ENCODE measurements at places on chromosomes 16 and 17.
A peak's percentile ranks its signal among the peaks of the same experiment; 100 is the strongest.

DNA sequence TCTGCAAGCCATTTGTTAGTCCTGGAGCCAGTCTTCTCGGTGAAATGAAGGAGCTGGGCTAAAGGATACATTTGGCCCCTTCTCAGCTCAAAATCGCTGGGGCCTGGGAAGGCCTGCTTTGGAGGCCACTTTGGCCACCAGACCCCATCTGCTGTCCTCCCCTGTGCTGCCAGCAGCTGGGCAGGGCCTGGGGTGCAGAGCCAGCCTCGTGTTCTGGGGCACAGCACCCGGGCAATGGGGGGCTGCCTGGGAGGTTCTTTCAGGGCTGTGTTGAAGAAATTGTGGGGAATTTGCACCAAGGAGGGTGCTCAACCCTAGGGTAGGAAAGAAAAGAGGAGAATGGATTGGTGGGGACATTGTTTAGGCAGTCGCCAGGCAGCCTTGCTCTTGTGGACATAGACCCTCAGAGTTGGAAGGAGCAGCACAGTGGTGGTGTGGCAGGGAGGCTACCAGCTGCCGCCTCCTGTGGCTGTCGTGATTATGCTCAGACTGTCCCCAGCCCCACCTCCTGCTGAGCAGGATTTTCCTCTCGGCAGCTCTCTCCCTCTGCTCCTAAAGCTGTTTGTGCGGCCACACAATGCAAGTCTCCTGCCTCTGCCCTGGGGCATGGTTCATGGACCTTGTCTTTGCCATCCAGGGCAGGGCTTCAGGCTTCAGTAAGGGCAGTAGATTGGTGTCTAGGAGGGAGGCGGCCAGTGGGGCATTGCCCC lies 174.8 kb downstream of the NTN1 start:
- peak; percentile 44 for DNase-seq

DNA sequence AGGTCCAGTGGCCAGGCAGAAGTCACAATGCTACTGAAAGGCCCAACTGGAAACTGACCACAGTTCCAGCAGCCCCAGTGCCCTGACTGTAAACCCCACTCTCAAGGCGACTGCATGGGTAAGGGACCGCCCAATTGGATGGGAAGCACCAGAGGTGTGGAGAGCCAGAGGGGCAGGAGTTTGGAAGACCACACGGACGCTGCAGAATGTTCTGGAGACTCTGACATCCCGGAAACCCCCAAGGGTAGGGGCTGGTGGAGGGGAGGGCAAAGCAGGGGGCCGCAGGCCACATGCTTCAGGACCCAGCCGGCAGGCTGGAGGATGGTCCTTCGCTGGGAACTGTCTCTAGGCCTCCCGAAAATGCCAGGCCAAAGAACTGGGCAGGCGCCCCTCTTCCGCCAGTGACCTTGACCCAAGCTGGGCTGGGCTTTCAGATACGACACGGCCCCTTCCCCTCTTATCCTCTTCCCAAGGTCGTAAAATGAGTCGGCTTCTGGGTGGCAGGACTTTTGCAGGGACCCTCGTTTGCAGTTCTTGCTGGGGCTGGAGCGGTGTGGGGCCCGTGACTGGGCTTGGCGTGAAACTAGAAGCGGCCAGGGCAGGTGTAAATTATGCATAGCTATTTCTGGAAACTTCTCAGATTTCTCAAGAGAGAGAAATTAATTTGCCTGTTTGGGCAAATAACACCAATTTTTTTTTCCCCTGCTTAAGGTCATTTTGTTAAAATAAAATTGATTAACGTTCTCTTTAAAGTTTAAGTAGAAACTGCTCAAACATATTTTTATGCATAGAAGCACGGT lies 110.2 kb downstream of the C16orf78 start:
- no peak for DNase-seq

DNA sequence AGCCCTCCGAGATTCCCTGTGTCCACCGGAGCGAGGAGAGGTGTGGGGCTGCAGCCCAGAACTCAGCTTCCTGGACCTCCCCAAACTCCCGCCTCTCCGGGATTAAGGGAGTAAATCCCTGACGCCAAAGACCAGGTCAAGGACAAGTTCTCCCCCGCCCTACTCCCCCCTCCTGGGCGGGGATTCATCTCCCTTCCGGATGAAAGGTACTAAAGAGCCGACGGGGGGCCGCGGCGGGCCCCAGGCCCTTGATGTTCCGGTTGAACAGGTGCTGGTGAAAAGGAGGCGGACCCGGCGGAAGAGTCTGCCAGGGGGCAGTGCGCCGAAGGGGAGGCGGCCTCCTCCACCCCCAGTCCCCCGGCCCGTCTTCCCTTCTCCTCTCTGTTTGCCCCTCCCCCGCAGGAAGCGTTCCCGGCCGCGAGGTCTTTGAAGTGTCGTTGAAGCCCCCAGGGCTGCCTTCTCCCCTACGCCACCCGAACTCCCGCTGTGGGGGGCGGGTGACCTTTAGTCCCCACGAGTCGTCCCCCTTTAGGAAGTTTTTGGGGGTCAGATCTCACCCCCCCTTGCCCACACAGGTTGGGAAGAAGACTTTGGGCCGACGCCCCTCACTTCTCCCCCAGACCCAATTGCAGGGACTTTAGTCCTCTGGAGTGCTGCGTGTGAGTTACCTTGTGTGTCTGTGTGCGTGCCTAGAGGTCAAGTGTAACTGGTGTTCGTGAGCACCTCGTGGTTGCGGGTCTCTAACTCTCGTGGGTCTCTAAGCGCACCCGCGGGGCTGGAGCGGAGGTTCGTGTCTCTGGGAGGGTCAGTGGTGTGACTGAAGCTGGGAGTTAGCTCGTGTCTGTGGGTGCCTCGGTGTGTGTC lies 1.1 kb upstream of the MLLT6 start:
- peak; percentile 52 for DNase-seq

DNA sequence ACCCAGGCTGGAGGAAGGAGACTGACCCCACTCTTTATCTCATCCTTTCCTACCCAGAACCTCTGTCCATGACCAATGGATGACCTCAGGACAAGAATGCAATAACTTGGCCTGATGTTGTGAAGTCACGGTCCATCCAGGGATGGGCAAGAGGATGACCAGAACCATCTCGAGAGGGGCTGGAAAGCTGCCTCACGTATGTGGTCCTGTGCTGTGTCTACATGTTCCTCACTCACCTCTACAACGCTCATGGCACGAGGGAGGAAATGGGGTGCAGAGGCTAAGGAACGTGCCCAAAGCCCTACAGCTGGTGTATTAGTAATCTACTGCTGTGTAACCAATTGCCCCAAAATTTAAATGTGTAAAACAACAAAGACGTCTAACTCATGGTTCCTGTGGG lies 7.3 kb upstream of the KCTD5 start:
- no peak for DNase-seq

DNA sequence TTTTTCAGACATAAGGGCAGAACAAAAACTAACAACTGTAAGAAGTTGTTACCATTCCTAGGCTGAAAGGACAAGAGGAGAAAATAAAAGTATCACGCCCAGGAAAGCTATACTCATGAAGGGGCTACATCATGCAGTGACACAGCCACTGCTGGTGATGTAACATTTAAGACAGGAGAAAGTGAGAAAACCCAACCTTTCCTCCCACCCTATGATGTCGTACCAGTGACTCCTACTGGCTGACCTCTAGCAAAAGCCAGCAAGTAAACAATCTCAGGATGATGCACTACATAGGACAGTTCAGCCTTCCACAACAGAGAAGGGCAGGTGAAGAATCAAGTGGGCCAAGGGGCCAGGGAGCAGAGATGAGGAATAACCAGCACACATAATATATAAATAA lies 14.0 kb upstream of the OR1E2 start:
- no peak for DNase-seq

- DNase-seq = no peak
Measured at GRCh38 chr16:12971241-12971640, 69.8 kb downstream of the SHISA9 start.

DNA sequence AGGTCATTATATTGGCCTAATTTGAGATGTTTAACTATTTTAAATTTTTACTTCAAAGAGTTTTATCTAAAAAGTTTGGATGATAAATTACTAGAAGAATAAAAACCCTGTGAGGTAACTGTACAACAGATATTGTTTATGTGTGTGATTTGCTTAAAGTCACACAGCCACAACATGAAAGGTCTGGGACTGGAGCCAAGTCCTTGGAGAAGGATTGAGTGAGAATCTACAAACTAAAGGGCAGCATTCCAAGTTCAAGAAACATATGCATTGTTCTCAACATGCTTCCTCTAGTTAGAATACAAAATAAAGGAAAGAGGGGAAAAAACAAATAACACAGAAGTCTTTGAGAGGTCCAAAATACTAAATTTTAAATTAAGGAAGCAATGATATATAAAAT lies 131.5 kb upstream of the MON1B start:
- DNase-seq = peak; percentile 35

DNA sequence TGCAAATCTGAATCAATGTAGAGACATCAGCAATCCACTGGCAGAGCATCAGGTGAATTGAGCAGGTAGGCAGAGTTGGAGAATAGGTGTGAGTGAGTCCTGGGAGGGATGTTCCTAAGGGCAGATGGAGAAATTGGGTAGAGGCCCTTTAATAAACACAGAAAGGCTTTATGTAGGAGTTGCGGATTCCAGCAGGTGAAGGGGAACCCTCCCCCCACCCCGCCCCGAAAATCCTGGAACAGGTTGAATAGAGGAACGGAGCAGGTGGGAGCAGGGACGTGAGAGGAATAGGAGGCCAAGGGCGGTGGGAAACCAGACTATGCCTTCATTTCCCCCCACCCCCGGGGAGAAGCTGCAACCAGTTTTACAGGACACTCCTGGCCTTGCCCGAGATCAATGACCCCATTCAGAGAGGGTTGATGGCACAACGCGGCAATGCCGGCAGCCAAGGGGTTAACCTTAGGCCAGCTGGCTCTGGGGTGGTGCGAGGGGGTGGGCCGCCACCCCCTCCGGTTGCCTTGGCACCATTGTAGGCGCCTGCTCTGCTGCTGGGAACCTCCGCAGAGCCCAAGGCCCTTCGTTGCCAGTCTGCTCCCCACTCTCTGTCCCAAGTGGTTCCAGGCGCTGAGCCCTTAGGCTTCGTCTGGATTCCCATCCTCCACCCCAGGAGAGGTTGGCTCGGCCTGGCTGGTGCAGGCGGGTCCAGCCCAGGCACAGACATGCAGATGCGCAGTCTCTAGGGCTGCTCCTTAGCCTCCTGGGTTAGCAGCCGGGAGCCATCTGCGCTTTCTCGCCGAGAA lies 814 bp upstream of the RUNDC3A start:
- DNase-seq = peak; percentile 67

Data from cardiac muscle cell (in vitro differentiated cells and primary cell).